ENCODE measurements at places on chromosomes 6 and 20. TPM values are rescaled to one million over a fixed set of nuclear protein-coding genes. Genes with fewer than 3 reads are reported as not detected.

DNA sequence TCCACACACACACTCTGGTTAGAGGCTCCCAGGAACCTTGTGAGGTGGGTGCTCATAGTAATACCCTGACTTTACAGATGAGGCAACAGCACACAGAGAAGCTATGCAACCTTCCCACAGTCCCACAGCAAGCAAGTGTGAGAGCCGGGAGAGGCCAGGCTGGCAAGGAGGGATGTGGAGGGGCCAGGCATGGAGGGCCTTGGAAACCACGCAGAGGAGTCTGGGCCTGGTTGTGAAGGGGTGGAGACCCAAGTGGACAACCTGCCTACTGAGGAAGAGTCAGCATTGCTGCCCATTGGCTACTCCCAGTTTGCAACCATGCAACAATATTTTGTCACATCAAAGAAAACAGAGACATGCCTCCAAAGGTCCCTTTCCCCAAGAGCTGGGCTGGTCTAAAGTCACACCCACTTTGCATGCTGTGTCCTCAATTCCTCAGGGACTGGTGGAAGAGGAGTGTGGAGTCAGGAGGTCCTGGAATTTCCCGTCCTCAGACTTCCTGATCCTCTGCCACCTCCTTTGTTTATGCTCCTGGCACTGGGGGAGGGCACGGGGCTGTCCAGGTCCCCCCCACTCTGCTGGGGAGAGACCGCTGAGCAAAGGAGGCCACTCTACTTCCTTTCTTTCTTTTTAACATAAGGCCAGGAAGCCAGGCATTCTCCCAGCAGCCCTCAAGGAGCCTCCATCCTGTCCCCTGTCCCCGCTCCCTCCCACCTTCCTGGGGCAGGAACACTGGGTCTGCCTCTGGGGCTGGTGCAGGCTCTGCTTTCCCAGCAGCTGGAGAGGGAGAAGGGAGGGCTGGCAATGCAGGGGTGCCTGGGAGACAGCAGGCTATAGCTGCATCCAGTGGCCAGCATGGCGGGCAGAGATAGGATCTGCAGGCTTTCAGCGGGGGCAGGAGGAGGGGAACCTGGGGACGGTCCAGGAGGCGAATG, 68.3 kb downstream of the NOL4L start:
- no peaks in the 10 kb centered on the region for H3K36me3 ChIP-seq
- H3K4me1 ChIP-seq: peaks cover 21% of the 10 kb centered on the region
- peak overlapping the region; percentile 72 for H3K27ac ChIP-seq
- H3K27me3 ChIP-seq: no peaks in the 10 kb centered on the region

MYT1 gene
- total RNA-seq: not detected

DNA sequence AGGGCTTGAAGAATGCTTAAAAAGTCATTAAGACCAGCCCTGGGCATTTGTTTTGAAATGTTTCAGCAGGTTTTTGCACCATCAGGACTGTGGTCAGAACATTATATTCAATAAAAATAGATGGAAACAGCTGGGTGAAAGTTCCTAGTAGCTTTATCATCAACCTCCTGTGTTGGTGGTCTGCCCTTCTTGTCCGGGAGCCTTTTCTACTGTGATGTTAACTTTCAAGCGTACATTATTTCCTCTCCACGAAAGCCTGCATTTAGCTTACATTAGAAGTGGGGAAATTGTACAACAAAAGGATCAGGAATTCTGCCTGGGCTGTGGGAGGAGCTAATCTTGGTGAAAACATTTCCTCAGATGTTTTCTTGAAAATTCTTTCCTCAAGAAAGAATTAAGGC, 71.1 kb downstream of the LAMA4 start:
- H3K4me1 ChIP-seq: no peaks in the 10 kb centered on the region
- DNase-seq: no peak
- H3K27me3 ChIP-seq: no peaks in the 10 kb centered on the region

DNA sequence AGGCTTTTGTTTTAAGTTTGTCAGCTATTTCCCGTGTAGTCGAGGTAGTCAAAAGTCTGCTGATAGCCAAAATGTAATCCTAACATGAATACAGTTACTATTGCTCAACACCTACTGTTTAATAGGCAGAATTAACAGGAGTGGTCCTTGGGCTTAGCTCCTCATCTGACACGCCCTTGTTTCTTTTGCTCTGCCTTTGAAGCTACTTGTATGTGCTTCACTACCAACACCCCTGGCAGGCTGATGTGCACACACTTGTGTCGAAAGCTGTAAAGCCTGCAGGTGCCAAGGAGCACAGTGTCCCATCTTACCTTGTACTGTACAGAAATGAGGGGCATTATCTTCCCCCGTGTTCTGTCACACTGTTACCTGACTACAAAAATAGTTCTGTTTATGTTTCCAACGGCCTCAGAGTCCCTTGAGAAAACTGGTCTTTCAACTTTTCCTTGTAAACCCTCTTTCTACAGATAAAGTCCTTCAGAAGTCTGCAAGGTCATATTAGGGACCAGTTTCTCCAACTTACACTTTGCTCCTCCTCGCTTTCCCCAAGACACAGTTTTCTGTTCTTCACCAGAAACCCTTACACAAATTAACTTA, 9.3 kb downstream of the SDHAF4 start:
- no peak overlapping the region for H3K4me3 ChIP-seq
- no peak for DNase-seq
- H3K36me3 ChIP-seq: peaks cover 16% of the 10 kb centered on the region
- H3K27me3 ChIP-seq: no peaks in the 10 kb centered on the region

DNA sequence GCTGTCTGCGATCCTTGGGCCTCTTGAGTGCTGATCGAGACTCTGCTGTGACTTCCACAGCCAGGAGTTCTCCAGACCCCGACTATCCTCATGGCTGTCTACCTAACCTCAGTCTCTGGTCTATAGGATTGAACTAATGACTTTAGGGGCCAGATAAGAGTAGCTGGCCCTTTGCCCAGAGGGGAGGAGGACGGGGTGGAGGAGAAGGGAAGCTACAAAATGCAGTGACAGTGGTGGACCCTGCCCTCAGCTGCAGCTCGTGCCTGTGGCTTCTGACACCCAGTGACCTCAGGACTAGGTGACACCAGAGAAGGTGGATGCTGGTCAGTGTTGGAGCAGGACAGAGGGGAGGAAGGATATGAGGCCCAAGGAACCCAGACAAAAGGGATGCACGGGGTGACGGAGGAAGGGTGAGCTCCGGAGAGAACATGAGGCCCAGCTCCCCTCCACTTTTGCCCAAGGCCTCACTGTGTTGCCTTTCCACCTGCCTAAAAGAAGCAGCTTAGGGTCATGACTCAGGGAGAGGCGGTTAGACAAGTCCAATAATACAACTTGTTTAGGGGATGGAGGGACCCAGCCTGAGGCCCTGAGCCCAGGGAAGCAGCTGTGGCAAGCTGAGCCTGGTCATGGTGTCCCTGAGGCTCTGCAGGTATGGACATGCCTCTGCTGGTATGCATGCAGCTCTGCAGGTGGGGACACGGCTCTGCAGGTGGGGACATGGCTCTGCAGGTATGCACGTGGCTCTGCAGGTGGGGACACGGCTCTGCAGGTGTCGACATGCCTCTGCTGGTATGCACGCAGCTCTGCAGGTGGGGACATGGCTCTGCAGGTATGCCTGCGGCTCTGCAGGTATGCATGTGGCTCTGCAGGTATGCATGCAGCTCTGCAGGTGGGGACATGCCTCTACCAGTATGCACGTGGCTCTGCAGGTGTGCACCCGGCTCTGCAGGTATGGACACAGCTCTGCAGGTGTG, 67.7 kb downstream of the SYNJ2 start:
- H3K27ac ChIP-seq: no peak overlapping the region
- no peaks in the 10 kb centered on the region for H3K36me3 ChIP-seq
- peak; percentile 3 for DNase-seq
- no peaks in the 10 kb centered on the region for H3K4me1 ChIP-seq
- H3K4me3 ChIP-seq: no peak overlapping the region

GRCh38 chr6:31186052-31186734, 15.7 kb upstream of the POU5F1 start:
- H3K27me3 ChIP-seq: no peaks in the 10 kb centered on the region
- H3K27ac ChIP-seq: peak overlapping the region; percentile 85
- peaks cover 7% of the 10 kb centered on the region for H3K4me1 ChIP-seq
- H3K4me3 ChIP-seq: peak overlapping the region; percentile 37
- DNase-seq: peak; percentile 68

DNA sequence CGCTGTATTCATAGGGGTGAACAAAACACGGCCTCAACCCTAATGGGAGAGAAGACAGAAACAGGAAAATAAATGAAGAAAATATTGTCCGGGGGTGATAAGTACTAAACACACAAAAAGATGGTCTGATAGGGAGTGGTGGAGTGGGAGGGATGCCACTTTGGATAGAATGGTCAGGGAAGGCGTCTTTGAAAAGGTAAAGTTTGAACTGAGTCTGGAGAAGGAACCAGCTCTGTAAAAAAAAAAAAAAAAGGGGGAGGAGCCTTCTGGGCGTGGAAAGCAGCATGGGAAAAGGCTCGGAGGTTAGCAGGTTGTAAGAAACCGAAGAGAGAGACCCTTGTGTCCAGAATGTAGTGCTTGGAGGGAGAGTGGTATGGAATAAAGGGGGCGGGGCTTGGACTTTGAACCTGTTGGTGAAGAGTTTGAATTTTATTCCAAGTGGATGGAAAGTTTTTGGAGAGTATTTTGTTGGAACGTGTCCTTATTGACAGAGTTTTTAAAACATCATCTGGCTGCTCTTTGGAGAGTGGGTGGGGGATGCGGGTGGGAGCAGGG, 1.8 kb downstream of the CHMP4B start:
- no peaks in the 10 kb centered on the region for H3K27me3 ChIP-seq
- no peaks in the 10 kb centered on the region for H3K36me3 ChIP-seq
- peak overlapping the region; percentile 97 for H3K4me3 ChIP-seq
- H3K27ac ChIP-seq: peak overlapping the region; percentile 97
- H3K4me1 ChIP-seq: peaks cover 62% of the 10 kb centered on the region

GSTA2 gene
- total RNA-seq: 4.8 TPM

DNA sequence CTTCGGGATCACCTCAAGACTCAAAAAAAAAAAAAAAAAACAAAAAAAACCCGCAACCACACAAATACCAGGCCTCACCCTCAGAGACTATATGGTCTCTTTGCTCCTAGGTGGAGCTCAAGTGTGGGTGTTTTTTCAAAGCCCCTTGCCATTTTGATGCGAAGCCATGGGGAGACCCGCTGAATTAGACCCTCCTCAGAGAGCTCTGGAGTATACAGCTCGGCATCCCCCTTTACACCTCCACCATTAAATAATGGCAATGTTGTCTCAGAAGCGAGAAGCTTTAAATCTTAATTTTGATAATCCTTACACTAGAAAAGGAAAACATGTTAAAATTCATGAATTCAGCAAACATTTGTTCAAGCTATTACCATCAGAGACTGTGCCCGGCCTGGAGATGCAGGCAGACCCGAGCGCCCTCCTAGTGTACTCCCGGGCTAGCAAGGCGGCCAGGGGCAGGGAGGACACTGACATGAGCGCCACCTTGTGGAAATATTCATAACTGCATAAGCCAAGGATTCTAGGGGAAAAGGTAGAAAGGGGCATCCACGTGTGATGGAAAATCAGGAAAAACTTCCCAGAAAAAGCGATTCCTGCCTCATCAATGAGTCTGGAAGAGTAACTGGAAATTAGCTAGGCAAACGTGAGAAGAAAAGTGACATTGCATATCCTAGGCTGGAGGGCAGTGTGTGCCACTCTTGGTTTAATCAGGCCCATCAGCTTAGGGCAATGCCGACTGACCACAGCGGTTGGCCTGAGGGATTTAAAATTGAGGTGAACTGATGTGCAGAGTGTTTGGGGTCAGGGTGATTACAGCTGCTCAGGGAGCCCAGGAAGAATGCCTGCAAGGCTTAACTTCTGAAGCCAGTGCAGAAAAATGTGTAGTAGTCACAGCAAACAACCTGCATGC, 72.5 kb downstream of the B3GAT2 start:
- no peaks in the 10 kb centered on the region for H3K4me1 ChIP-seq
- peak; percentile 55 for DNase-seq
- no peak overlapping the region for H3K27ac ChIP-seq
- peaks cover 9% of the 10 kb centered on the region for H3K27me3 ChIP-seq

DNA sequence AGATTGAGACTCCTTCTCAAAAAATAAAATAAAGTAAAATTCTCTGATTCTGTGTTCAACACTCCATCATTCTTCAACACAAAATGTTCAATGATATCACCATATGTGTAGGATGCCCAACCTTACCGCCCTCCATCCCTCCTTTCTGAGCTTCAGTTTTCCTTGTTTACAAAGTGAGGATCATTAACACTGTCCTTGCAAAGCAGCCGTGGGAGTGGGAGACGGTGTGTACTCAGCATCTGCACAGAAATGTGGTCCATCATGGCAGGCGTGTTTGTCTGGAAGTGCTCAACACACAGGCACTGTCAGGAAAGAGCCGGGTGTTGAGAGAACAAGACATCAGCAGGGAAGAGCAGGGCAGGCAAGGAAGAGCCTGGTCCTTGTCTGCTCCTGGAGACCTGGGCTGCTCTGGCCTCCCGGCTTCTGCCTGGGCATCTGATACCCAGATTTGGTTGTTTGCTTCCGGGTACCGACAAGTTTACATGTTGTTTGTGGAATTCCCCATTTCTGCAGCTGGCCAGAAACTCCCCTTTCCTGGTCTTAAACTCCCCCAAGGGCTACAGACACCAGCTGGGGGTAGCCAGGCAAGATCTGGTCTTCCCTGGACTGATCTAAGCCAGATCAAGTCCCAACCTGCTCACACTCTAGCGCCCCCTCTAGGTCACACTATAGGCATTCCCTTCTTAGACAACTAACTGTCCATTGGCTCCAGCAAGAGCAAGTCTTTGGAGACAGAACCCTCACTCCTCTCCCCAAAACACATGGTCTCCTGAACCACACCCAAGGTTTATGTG, 26.7 kb upstream of the TTPAL start:
- H3K27me3 ChIP-seq: no peaks in the 10 kb centered on the region
- H3K4me3 ChIP-seq: no peak overlapping the region
- no peak for DNase-seq
- no peak overlapping the region for H3K27ac ChIP-seq

FNDC1 gene
- 0.44 TPM for total RNA-seq

DNA sequence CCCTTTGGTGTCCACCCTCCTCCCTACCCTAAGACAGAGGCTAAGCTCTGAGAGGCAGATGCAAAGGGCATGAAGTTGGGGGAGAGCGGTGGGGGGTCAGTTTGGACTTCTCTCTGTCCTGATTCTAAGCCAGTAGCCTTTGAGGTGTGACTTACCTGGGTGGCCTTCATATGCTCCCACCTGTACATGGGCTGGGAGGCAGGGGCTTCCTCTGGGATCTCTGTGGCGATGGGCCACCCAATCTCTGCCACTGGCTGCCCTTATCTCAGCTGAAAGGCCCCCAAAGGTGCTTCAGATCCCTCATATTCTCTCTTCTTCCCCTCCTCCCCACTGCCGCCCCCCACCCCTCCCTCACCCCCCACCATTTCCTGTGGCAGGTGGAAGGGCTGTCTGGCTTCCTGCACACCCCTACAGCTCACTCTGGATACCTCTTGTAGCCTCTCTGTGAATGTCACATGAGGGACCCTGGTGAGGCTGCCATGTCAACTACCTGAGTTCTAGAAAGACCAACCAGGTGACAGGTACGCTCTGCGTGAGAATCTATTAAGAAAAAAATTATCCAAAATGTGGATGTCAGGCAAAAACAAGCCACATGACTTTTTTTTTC, 34.0 kb downstream of the PNLDC1 start:
- H3K4me1 ChIP-seq: no peaks in the 10 kb centered on the region
- H3K27ac ChIP-seq: no peak overlapping the region
- peak; percentile 10 for DNase-seq

DNA sequence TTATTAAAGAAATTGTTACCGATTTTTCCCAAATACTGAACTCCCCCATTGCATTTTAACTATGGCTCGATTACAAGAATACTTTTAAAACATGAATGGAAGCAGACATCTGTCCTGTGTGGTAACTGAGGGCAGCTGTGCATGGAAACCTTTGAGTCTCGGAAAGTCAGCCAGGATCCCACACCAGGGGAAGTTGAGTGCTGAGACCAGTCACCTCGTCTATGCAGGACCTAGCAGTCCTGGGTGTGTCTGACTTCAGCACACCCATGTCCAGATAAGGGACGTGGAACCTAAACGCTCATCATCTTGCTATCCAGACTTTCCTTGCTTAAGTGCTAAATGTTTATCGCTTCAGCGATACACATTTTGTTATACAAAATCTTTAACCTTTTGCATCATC, 6.1 kb downstream of the RIN2 start:
- DNase-seq: no peak
- H3K27me3 ChIP-seq: no peaks in the 10 kb centered on the region
- peaks cover 31% of the 10 kb centered on the region for H3K4me1 ChIP-seq

Measured in lower lobe of right lung (tissue), 2 donors.